NCI-H2171 treated with DMSO at 0.1 percent for 48 hours (cell line): ENCODE measurements at places on chromosomes 3 and 15.

DNA sequence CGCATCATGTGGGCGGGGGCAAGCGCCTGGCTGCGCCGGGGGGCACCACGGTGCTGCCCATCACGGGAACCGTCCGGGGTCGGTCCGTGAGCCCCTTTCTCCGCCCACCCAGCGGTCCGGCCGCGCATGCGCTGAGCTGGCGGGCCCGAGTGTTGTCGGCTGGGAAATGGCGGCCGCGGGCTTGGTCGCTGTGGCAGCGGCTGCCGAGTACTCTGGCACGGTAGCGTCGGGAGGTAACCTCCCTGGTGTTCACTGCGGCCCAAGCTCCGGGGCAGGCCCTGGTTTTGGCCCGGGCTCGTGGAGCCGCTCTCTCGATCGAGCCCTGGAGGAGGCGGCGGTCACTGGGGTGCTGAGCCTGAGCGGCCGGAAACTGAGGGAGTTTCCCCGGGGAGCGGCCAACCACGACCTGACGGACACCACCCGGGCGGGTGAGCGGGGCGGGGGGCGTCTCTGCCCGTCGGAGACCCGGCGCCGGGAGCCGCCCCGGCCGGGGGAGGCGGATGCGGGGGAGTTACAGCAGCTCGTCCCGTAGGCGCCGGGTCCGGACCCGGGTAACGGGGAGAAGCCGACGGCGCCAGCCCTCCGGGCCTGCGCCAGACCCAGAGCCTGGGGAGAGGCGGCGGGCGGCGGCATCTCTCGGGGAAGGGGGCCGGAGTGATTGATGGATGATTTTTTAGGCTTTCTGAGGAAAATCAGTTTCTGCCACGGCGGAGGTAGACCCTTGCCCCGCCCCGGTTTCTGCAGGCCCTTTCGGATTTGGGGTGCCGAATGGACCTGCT, at the start of gene LRCH3:
Gene LRCH3, plus strand, starts transcription at position 142 of the 779 bp plus-strand sequence. Its CDS starts 25 bp downstream, at position 167.
- peak; percentile 75 for DNase-seq

DNA sequence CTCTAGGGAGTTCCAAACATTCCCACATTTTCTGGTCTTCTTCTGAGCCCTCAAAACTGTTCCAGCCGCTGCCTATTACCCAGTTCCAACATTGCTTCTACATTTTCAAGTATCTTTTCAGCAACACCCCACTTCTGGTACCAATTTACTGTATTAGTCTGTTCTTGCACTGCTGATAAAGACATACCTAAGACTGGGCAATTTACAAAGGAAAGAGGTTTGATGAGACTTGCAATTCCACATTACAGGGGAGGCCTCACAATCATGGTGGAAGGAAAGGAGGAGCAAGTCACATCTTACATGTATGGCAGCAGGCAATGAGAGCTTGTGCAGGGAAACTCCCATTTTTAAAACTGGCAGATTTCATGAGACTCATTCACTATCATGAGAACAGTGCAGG, 629.1 kb upstream of the NR2F2 start:
- no peak for DNase-seq

DNA sequence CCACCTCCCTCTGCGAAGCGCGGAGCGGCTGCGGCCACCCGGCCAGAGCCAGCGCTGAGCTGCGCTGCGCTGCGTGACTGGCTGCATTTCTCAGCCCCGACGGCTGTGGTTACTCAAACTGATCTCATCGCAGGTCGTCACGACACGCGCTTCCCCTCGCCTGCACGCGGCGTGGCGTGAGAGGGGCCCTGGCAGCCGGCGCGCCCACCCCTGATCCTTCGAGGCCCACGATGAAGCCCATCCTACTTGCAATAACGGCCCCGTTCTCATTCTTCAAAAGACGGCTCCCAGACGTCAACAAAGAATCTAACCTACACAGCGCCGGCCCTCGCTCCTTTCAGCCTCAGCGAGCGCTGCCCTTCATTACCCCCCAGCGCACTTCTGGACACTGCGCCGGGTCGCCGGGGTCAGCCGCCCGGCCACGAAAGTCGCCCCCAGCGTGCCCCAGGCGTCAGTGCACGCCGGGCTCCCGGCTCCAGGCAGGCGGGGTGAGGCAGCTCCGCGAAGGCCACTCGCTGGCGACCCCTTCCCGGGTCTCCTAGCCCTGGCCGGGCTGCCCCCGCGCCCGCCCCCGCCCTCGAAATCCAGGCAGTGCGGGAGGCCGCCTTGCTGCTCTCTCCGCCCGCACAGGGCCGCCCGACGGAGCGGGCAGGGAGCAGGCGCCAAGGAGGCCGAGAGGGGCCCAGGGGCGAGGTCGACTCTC, 9.9 kb upstream of the LEKR1 start:
- DNase-seq: no peak

- DNase-seq: no peak
Measured at GRCh38 chr15:101664303-101664913, 12.2 kb upstream of the TM2D3 start.

- no peak for DNase-seq
Measured at GRCh38 chr15:31013863-31014607, 22.6 kb upstream of the MTMR10 start.

DNA sequence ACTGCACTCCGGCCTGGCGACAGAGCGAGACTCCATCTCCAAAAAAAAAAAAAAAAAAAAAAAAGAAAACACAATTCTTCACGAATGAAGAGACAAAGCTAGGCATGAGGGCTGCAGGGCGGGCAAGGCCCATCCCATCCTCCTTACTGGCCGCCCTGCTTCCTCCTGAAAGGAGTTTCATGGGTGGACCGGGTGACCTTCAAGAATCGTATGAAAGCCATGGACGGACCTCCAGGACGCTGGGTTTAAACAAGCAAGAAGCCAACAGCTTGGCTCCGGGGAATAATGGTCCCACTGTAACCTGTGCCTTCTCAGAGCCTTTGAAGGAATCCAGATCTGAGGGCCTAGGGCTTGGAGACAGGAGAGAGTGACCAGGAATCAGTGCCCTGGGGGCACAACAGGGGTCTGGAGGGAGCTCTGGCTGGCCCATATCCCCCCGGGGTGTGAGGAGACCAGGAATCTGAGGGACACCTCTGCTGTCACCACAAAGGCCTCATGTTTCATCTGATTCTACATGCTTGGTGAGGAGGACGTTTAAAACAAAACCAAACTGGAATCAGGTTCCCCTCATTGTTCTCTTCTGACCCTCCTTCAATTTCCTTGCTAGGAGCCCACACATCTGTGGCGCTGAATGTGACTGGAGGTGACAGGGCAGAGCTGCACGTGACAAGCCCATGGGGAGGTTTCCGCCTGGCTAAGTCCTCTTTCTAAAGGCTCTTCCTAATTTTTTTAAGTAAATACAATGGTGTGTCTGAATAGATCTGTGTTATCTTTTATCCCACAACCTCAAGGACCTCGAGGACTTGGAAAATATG, 46.1 kb downstream of the WHAMM start:
- DNase-seq: no peak

GRCh38 chr3:139309880-139310279, 33.9 kb upstream of the MRPS22 start:
- no peak for DNase-seq

DNA sequence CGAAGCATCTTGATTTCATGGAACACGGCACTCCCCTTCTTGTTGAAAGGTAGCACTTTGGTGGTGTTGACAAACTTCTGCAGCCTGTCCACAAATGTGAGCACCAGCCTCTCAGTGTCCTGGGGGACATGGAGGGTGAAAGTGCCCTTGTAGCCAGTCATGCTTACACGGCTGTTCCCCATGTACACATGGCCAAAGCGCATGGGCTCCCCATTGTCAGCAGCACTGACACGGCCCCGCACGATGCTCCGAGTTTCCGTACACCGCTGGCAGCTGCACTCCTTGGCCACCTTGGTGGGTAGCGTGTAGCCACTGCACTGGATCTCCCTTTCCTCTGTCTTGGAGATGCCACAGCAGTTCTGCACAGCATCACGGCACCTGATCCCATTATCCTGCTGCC, 12.7 kb downstream of the CILP start:
- DNase-seq: no peak

DNA sequence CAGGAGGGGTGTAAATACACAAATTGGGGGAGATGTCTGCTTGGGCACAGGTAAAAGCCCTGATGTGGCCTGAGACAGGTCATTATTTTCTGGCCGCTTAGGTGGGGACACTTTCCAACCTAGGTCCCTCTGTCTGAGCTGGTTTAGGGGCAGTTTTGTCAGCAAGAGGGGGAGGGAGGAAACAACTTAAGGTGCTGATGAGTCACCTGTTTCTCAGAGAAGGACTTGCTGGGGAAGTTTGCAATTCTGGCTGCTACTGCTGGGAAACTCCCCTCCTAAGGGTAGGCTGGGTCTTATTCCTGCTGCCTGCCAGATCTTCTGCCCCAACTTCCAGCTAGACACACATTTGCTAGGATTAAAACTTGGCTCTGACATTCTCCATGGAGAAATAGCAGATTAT, 4.8 kb upstream of the RHOV start:
- DNase-seq: no peak

- no peak for DNase-seq
Measured at GRCh38 chr15:74340150-74340549, 27.3 kb downstream of the CYP11A1 start.

GRCh38 chr3:49914906-49915305, 11.2 kb upstream of the MST1R start:
- DNase-seq: no peak

GRCh38 chr3:143831208-143831607, 17.1 kb downstream of the SLC9A9 start:
- no peak for DNase-seq

DNA sequence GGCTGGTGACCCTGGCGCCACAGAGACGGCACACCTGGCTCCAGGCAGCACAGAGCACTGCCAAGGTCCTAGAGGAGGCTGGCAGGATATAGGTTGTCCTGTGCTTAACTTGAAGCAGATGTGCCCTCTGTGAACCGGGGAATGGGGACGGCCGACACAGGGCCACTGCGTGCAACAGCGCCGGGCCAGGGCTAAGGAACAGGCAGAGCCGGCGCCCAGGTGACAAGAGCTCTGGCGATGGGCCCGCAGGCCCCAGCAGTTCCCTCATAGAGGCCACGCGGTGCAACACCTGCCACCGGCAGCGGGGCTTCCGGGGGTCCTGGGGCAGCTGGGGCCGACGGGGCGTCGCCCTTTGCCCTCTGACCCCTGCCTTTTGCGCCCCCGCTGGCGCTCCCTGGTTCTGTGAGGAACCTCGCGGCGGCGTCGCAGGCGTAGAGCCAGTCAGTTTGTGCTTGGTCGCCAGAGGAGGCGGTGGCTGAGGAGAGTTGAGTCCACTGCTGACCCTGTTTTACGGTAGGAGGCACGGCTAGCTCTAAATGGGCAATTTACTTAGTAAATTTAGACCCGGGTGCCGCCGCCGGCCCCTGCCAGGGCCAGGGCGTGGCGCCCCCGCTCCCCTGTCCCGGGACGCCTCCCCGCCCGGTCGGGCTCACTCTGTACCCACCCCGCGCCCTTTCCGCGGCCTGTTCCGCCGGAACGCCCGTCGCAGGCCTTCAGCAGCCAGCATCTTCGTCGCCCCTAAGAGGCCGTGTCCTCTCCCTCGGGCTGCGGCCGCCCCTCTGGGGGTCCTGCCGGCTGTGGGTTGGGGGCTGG, at the start of gene NPAP1:
Gene NPAP1, plus strand, starts transcription at position 444 of the 813 bp plus-strand sequence. Its CDS starts 93 bp downstream, at position 537.
- no peak for DNase-seq

DNA sequence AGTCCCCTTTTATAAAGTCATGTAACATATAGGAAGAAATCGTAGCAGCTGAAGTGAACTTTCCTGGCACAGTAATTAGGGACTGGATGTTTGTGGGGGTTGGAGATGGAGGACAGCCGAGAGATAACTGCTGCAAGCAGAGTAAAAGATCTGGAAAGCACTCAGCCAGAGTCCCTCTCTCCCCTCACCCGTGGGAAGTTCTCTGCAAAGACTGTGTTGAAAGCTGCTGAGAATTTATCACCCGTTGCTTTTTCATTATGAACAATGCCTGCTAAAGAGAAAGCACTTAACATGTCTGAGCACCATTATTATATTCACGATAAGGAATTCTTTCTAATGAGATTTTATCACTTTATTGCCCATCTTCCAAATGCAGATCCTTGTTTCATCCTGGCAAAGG, 248.8 kb downstream of the SHOX2 start:
- no peak for DNase-seq

- DNase-seq: peak; percentile 48
Measured at GRCh38 chr3:3587647-3587972, 211.6 kb upstream of the LRRN1 start.

GRCh38 chr15:91627473-91628278, 225.8 kb upstream of the SLCO3A1 start:
- peak; percentile 10 for DNase-seq

DNA sequence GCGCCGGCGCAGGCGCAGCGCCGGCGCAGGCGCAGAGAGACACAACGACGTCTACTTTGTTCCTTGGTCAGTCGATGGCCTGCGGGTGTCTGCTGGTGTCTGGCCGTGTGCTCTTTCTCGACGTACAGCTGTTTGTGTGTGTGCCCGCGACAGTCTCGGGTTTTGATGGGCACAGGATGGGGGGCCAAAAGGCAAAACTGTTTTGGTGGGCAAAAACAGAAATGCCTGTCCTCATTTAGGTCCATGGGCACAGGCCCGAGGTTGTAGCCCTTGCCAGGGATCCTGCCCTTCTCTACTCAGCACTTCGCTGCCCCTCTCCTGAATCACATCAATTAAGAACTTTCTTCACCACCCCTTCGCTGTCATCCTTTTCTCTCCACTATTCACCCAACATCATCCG, 184.8 kb upstream of the CHL1 start:
- no peak for DNase-seq

DNA sequence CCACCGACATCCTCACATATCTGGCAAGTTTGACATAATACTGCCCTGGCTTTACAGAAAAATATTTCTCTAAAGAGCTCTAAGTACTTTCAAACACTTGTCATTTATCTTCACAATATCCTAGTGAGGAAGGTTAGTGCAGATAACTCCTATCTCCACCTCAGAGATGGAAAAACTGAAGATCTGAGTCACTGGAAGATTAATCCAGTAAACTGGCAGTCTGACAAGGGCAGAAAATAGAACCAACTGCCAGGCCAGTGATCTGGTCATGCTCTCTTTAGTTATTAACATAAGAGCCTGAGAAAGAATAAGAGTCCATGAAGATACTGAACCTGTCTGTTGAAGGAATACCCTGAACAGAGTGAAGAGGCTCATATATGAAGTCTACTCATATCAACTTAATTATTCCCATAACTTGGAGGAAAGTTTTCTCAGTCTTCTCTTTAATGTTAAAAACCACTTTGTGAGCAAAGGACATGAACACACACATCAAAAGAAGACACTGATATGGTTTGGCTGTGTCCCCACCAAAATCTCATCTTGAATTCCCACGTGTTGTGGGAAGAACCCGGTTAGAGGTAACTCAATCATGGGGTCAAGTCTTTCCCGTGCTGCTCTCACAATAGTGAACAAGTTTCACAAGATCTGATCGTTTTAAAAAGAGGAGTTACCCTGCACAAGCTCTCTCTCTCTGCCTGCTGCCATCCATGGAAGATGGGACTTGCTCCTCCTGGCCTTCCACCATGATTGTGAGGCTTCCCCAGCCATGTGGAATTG, 61.4 kb downstream of the GOLIM4 start:
- no peak for DNase-seq

GRCh38 chr15:101059381-101060341, 140.5 kb downstream of the LRRK1 start:
- DNase-seq: no peak

- DNase-seq: no peak
Measured at GRCh38 chr15:51401051-51401780, 59.8 kb downstream of the GLDN start.

DNA sequence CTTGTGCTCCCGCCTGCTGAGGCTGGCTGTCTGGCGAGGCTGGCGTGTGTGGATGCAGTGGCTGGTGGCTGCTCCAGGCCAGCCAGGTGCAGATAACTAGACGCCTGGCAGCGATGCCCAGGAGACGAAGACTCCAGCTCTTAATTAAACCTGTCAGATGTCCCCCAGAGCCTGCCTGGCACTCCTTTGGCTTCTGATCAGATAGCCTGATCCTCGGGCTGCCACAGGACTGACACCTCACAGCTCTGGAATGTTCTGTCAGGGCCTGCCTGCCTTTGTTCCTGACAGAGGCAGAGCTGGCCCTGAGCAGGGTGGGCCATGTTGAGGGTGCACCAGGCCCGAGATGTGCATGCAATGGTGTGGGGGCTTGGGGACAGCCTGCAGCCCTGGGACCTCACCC, 36.5 kb downstream of the PLXNA1 start:
- DNase-seq: no peak
